ENCODE measurements at places on chromosomes 5 and 9. TPM values are rescaled to one million over a fixed set of nuclear protein-coding genes. Genes with fewer than 3 reads are reported as not detected.

- peak; percentile 76 for DNase-seq
These were observed 359.1 kb upstream of the DAB2 start for GRCh38 chr5:39783756-39784421.

- peak; percentile 60 for DNase-seq
These were observed 126.4 kb downstream of the RGS3 start for GRCh38 chr9:113589890-113590289.

GRCh38 chr5:64603676-64604075 is 86.6 kb upstream of the SHISAL2B start:
- no peak for DNase-seq

GRCh38 chr5:168468836-168469235 is 17.4 kb upstream of the RARS1 start:
- peak; percentile 62 for DNase-seq

GRCh38 chr9:114925672-114926071 is 4.7 kb downstream of the TNFSF8 start:
- no peak for DNase-seq

GRCh38 chr5:102781786-102782185 is 26.7 kb downstream of the PAM start:
- DNase-seq, result no peak

- no peak for DNase-seq
These were observed 1.2 kb upstream of the NSD1 start for GRCh38 chr5:177132136-177133095.

DNA sequence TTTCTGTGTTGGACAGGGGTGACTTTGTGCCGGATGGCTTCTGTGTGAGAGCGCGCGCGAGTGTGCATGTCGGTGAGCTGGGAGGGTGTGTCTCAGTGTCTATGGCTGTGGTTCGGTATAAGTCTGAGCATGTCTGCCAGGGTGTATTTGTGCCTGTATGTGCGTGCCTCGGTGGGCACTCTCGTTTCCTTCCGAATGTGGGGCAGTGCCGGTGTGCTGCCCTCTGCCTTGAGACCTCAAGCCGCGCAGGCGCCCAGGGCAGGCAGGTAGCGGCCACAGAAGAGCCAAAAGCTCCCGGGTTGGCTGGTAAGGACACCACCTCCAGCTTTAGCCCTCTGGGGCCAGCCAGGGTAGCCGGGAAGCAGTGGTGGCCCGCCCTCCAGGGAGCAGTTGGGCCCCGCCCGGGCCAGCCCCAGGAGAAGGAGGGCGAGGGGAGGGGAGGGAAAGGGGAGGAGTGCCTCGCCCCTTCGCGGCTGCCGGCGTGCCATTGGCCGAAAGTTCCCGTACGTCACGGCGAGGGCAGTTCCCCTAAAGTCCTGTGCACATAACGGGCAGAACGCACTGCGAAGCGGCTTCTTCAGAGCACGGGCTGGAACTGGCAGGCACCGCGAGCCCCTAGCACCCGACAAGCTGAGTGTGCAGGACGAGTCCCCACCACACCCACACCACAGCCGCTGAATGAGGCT is at the start of gene ADRB2:
Gene ADRB2 (plus strand): TSS at position 559 of the 686 bp plus-strand sequence. CDS start 221 bp downstream, outside the sequence.
- DNase-seq, result peak; percentile 90

IL12B gene
- not detected for total RNA-seq

ABLIM3 gene
- total RNA-seq, result 75.5 TPM

DNA sequence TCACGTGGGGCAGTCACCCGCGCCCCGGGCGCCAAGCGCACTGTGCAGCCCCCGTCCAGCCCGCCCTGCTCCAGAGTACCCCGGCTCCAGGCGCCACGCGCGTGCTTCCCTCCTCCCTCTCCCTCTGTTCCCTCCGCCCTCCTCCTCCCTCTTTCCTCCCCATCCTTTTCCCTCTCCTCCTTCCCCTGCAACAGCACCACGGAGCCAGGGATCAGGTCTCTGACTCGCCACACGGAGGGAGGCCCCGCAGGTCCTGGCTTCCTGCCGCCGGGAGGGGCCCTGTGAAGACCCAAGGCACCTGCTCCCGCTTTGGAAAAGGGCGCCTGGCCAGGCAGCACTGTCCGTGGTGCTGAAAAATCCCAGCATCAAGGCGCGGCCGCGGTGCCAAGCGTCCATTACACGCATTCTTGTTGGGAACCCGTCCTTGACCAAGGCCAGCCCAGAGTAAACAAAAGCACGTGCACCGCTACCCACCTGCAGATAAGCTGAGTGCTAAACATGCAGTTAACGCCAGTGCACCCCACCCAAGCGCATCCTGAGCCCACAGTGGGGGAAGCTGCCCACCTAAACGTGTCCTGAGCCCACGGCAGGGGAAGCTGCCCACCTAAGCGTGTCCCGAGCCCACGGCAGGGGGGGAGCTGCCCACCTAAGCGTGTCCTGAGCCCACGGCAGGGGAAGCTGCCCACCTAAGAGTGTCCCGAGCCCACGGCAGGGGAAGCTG is 21.7 kb downstream of the SLC6A18 start:
- DNase-seq, result peak; percentile 14

AGXT2 gene
- not detected for total RNA-seq

DNA sequence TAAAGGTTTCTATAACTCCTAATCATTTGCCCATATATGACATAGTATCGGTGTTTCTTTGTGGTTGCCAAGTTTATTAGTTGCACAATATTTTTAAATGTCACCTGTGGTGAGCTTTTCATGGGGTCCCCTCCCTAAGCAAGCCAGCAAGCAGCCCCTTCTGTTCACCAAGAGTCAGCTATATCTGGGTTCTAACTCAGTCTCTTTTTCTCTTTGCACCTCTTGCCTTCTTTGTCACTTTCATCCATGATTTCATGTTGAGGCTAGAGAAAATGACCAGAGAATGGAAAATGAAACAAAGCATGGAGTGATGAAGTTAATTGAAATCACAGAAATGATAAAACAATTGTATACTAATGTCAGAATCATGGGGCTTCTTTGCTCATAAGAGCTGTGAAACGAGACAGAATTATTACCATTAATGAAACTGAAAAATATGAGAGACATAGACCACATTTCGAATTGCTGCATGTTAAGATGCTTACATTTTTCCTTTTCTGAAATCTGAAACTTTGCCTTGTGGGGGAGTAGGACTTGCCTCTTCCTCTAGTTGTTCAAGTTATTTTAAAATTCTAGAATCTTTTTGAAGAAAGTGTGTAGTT is 75.7 kb downstream of the CAMK4 start:
- no peak for DNase-seq

DNA sequence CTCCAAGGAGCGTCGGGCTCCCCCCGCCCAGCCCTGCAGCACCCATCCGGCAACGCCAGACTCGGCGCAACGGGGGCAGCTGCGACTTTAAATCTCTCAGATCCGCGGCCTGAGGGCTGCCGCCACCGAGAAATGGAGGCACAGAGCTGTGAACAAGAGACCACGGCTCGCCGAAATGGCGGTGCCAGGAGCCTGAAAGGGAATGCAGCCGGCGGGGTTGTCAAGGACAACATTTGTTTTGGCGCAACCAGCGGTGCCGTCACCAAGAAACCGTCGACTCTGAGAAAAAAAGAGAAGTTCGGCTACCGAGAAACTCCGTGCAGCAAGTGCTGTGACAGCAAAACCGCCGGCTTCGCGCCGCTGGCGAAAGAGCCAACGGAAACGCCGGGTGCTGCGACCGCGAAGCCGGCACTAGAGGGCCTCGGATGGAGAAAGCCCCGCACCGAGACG is 2.1 kb upstream of the ANXA2R start:
- no peak for DNase-seq

DNA sequence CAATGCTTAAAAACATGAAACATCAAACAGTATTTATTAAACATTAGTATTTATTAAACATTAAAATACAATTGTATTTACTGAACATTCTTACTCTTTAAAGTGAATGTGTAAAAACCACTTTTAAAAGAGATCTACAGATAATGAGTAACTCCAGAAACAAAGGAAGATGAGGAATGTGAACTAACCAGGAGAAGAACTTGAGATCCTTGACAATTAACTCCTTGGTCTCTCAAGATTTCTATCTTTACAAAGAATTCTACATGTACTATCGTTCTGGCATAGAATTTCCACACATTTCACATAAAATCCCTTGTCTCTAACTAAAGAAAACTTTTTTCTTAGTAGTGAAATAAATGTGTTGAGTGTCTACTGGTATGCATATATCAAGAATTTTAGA is 28.7 kb upstream of the IFNE start:
- no peak for DNase-seq

GRCh38 chr9:32399110-32399815 is 14.8 kb downstream of the ACO1 start:
- peak; percentile 18 for DNase-seq

DNA sequence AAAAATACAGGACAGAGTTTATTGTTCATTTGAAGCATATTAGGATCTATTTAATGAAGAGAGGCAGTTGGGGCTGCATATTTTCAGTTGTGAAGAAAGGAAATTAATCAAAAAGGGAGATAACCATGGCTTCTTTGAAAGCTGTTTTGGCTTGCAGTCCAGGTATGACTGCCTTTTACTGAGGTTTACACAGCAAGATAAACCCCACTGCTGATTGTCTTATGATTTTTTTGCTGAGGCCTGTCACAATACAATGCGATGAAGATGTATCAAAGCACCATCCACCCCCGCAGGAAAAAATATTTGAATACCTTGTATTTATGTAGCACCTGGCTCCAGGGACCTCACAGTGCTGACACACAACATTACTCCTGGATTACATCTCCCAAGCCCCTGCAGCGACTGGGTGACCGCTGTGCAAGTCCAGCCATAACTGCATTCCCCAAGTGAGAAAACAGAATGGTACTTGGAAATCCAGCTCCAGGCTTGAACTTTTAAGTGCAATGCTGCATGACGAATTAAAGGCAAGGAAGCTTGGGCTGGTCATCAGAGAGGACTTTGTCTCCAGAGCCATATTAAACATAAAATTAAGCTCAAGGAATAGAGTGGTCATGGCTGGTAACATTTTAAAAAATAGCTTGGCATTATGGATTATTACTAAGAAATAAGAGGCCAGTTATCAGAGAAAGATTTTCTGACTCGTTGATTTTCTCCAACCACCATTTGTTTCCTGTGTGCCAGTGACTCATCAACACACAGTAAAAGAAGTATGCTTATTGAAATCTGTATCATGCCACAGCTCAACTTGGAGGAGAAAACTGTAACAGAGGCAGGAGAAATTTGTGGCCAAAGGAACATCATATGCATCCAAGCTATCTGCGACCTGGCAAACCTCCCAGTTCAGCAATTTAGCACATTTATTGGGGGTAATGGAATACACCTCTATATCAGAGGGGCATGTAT is 374.2 kb downstream of the MAN2A1 start:
- peak; percentile 58 for DNase-seq

DNA sequence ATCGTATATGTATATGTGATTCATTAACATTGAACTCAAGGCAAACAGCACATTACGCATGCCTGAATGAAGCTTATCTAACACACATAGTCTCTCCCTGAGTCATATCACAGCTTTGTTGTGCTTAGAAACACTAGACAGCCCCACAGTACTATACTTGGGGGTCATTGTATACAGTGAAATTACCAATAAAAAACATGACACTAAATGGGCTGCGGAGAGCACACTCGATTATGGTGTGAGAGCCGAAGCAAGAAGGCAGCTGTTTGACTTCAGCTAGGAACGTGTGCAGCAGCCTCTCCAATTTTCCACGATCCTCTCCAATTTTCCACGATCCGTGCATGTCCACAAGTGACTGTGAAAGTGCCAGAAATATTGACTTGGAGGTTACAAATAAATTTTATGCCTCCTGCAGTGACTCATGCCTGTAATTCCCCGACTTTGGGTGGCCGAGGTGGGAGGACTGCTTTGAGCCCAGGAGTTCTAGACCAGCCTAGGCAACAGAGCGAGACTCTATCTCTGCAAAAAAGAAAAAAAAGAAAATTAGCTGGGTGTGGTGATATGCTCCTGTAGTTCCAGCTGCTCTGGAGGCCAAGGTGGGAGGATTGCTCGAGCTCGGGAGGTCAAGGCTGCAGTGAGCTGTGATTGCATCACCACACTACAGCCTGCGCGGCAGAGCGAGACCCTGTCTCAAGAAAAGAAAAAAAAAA is 102.4 kb downstream of the DAPK1 start:
- peak; percentile 83 for DNase-seq

GRCh38 chr9:133707763-133708245 is 30.3 kb downstream of the SARDH start:
- no peak for DNase-seq

RXFP3 gene
- total RNA-seq, result not detected

DNA sequence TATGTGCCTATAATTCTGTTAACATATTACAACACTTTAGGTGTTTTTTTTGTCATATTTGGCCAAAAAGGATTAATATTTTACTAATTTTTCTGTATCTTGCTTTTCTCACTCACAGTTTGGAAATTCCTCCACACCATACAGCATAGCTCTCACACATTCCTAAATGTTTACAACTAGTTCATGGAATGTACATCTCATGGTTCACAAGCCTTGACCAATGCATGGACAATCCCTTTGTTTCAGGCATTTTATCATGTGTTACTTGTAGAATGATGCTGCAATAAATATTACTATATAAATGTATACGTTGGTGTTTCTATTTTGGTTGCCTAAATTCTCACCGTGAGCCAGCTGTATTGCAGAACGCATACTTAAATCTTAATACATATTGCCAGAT is 80.5 kb upstream of the SPATA31C2 start:
- DNase-seq, result no peak

GRCh38 chr5:145834917-145835847 is at the start of gene PRELID2:
Gene PRELID2, minus strand, starts transcription at chr5:145835342. Its CDS starts 91 bp downstream, at chr5:145835251.
- DNase-seq, result peak; percentile 89

- DNase-seq, result no peak
These were observed 202.0 kb upstream of the SLC27A6 start for GRCh38 chr5:128763321-128763720.

PCDHGA10 gene
- 21.4 TPM for total RNA-seq

CCDC192 gene
- total RNA-seq, result not detected

Measured in LHCN-M2 (cell line).